Glutamatergic neuron (in vitro differentiated cells): ENCODE measurements at places on chromosomes 11 and 22.

DNA sequence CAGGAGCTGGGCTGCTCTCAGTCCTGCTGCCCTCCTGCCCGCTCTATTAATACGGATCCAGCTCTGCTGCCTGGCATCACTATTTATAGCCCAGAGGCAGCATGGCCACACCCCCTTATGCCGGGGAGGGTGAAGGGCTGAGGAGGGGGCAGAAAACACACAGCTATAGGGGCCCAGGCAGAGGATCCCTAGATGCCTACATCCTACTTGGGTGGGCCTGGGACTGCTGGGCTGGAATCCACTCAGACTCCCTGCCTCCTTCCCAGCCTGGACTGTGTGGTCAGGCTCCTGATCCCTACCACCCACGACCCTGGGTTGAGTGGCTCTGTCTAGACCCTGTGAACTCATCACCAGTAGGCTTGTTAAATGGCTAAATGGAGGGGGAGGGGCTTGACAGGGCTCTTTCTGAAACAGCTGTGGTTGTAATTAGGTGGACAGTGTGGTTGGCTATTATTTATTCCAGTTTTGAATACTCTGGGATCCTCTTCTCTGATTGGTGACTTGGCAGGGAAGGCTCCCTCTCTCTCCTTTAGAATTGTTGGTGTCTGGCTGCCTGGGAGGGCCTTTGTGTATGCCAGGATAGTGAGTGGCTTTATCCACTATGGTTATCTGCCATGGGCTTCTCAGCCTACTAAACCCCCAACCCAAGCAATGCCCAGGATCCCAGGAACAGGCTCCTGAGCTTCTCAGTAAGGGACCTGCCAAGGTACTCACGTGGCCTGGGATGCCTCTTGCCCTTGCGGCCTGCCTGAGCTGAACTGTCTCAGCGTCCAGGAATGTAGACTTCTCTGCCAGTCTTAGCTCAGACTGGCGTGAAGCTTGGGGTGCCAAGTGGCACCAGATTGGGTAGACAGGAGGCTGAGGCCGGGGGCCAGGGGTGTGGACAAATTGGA lies 15.2 kb downstream of the PHLDB1 start:
- no peak for DNase-seq

- no peak for DNase-seq
These were observed 83.7 kb downstream of the STIM1 start for GRCh38 chr11:3939211-3939610.

- peak; percentile 53 for DNase-seq
These were observed 38.8 kb downstream of the NUMA1 start for GRCh38 chr11:72041364-72042063.

GRCh38 chr11:94151903-94152677 lies 23.4 kb downstream of the PANX1 start:
- DNase-seq = no peak

- DNase-seq = peak; percentile 90
These were observed at the start of gene ZBTB16 for GRCh38 chr11:114059278-114059983. TSS of gene ZBTB16 (plus strand) at chr11:114059711. CDS start at chr11:114063301, 3,590 bp downstream.

DNA sequence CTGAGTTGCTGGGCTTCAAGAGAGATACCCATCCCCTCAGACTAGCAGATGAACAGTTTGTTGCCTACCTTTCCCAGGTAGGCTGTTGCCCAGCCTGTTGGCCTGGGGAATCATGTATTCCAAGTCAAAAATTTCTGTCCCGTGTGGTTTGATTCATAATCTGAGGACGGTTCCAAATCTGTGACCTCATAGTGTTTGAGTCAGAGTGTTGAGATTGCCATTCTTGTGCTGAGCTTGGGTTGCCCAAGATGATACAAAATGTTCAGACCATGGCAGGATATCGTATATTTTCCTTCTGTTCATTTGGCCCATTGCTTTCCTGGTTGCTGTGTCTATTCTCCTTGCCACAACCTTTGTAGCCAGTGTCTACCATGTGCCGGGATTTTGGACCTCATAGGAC lies 64.3 kb downstream of the CYB5R2 start:
- no peak for DNase-seq

DNA sequence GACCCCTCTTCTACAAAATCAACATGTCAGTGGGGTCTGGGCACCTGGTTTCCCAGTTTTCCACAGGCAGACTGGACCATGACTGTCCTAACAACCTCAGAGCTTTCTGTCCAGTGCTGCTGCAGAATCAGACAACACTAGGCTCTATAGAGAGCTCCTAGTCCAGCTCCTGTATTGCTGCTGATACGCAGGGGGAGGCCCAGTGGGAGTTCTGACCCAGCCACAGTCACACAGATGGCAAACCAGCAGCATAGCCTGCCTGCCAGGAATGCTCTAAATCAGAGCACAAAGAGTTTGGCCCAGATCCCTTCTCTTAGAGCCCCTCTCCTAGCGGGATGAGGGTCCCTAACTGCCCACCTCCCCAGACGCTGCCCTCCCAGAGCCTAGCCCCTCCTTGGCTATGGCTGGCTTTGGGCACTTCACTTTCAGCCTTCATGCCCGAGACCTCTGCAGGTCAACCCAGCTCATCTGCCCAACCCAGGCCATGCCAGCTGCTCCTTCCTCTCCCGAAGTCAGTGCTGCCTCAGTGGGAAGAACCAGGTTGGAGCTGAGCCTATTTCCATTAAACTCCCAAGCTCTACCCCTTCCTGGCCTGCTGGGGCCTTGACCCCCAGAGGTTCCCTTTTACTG lies 15.8 kb upstream of the SLCO2B1 start:
- no peak for DNase-seq
